ENCODE measurements at places on chromosomes 5 and 9.

DNA sequence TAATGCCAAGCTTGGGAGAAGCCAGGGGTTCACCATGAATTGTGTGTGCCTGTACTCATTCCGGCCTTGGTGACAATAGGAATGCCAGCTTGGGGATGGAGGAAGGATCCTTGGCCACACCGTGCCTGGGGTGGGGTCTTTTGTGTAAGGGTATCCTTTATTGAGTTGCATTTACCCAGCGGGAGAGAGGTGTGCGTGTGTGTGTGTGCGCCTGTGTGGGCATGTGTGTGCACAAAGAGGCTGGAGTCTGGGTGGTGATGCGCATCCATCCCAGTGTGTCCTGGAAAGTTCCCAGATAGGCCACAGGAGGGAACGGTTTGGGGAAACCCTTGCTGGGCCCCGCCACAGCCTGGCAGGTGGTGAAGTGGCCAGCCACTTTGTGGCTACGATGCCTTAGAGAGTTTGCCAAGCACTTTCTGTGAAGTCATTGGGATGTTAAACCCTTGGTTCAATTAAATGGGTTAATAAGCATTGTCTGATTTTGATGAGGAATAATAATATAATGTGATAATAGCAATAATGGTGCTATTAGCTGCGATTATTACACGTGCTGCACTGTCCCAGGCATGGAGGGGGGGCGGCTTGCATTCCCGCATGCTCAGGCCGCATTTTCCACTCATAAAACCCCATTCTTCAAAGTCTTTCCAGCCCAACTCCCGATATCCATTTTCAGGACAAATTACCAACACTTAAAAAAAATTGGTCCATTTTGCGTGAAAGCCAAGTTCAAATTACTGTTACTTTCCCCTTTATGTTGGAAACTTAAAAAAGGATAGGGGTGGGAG is 13.7 kb downstream of the PITX1 start:
- DNase-seq: no peak

DNA sequence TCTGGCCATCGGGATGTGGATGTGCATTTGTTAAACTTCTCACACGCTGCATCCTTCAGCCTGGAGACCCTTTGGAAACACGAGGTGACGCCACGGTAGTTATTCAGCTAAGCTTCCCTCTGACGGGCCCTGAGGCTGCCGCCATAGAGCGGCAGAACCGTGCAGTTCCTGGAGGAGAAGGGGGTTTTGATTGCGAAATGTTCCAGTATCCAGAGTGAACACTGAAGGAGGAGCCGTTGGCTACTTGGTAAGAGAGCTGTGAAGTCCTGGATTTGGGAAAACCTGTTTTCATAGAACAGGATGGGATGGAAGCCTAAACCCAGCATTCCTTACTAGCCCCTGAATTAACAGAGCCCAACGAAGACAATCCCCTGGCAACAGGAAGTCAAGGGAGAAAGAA is 23.0 kb upstream of the EXOC3 start:
- DNase-seq: no peak

DNA sequence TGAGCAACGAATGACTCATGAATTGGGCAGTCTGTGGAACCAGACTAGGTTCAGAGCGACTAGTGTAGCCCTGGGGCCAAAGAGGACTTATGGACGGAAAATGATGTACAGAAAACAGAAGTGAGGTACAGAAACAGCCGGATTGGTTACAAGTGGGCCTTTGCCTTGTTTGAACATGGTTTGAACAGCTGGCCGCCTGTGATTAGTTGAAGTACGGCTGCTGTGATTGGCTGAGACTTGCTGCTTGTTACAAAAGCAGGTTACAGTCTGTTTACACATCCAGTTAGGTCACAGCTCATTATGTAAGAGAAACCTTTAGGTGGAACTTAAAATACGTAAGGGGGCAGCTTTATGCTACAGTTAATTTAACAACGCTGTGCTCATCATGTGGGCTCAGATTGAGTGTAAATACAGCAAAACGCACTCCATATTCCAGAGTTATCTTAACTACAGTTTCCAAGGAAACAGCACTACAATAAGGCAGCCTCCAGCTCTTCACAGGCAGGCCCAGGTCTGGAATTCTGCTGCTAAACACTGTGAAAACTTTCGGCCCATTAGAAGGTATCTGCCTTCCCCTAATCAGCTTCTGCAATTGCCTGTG is 6.5 kb downstream of the AMACR start:
- DNase-seq: no peak

- no peak for DNase-seq
Measured at GRCh38 chr5:33425314-33425713, 15.5 kb upstream of the TARS1 start.

DNA sequence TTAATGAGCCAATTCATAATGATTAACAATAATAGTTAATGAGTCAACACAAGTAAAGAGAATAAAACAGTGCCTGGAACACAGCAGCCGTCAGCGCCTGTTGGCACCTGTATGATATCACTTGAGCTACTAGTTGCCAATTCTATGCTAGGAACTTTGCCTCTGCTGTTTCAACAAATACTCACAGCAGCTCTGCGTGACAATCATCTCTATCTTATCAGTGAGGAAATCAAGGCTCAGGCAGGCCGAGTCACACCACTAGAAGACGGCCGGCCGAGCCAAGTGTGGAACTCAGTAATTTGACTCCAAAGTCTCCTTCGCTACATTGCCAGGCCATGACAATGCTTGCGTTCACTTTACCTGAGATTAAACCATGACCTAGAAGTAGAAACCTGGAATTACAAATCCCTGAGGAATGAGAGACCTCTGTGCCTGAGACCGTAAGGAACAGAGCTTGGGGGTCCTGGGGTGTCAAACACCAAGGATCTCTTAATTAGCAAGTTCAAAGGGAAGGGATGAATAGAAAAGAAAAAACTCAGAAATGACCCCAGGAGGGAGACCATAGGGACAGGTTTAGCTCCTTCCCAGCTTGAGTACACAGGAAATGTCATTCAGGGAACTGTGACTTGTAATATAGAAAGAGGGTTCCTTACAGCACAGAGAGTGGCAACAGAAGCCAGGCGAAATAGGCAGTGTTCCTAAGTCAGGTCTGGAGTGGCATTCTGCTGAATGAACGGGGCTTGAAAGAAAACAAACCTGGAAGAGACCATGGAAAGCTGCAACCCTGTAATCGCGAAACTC is 109.1 kb downstream of the SUSD1 start:
- DNase-seq: no peak

DNA sequence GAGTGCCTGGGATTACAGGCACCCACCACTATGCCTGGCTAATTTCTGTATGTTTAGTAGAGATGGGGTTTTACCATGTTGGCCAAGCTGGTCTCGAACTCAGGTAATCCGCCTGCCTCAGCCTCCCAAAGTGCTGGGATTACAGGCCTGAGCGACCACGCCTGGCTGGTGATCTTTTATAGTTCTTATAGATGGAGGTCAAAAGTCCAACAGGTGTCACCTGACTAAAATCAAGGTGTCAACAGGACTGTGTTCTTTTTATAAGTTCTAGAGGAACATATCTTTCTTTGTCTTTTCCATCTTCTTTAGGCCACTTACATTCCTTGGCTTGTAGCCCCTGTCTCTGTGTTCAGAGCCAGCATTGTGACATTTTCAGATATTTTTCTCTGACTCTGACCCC is 155.5 kb upstream of the SLC12A2 start:
- no peak for DNase-seq

All from stimulated activated CD4-positive, alpha-beta T cell treated with anti-CD3 and anti-CD28 coated beads, Interleukin-1b, Interleukin-23, amount 100 ng/mL, for 48 hours (primary cell).